Left lung (tissue), 14 donors: ENCODE measurements at places on chromosomes 16 and 17. TPM values are rescaled to one million over a fixed set of nuclear protein-coding genes. Genes with fewer than 3 reads are reported as not detected.

SNTB2 gene
- 26.0 TPM for polyA plus RNA-seq

GRCh38 chr17:31877341-31877740, 18.3 kb upstream of the COPRS start:
- DNase-seq = no peak

DNA sequence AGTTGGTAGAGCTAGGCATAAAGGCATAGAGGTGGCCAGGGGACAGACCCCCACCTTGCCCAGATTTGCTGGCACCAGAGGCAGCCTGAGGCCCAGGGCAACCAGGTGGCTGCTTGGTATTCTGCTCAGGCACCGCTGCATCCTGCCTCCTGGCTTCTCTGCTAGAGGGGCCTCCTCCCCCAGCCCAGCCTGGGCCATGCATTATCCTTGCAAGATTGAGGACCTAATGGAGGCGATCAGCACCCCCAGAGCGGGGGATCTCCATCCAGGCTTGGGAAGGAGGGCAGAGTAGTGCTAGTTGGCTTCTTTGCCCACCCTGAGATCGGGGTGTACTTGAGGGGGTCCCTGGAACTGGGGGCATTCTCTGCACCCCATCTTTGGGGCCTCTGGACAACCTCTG, 23.8 kb downstream of the CDK5RAP3 start:
- no peak for DNase-seq

DNA sequence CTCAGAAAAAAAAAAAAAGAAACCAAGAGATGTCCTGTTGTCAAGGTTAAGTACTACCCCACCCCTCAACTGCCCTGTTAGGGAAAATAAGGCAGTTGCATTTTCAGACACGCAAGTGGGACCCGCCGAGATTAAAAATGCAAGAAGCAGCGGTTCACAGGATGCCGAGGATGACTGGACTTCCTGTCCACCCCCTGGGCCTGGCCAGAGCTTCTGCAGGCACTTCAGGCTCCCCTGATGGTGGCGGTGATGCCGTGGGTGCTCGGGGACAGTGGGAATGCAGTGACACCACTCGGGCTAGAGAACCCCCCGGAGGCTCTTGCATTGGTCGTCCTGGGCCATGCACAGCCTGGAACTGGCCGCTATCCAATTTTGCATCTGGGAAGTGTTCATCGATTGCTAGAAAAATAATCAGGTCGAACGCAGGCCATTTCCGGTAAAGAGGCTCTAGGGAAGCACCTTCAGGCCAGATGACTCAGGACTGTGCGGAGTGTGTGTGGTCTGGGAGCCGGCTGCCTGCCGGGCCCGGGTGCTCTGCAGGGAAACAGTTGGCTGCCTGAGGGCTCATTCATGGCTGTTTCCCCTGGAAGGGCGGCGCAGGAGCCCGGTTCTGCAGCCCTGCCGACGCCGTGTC, 13.4 kb upstream of the CRISPLD2 start:
- DNase-seq = peak; percentile 82
